SW 1271 (cell line): ENCODE measurements at places on chromosomes 12 and 14.

- no peak for DNase-seq
Observed at GRCh38 chr14:94632305-94632590, 20.1 kb downstream of the SERPINA3 start.

GRCh38 chr12:57726884-57727757 is 11.4 kb downstream of the AGAP2 start:
- no peak for DNase-seq

DNA sequence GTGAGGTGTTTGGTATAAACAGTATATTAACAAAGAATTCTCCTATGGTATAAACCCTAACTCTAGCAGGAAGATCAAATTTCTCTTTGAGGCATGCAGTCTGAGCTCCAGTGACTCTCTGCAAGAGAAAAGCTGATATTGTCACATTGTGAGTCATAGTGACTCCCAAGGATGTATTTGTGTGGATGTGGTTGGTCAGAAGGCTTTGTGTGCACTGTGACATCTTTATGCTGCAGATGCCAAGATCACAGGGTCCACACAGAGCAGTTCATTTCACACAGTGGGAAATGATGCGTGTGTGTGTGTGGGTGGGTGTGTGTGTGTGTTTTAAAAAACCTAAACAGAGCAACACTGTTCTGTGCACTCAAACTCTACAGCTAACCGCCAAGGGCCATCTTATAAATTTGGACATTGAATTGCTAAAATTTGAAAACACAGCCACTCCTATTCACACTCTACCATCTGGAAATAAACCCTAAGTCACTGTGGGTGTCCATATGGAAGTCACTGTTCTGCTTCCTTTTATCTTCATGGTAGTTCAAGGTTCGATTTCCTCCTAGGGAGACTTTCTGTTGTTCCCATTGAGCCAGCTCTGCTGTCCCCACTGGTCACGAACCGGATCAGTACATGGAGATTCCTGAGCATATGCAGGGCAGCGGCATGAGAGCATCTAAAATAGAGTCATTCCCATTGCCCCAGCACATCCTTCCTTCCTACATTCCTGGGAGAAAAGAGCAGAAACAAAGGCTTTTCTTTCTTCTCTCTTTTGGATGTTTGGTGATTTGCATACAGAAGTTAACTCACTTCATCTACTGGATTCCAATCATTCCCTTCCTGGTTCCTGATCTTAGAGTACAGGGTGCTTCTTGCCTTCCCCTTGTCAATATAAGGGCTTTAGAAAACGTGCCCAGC is 727.6 kb downstream of the DIO2 start:
- no peak for DNase-seq

- DNase-seq: no peak
Observed at GRCh38 chr12:47834199-47834903, 14.6 kb upstream of the HDAC7 start.

GRCh38 chr12:54680374-54680773 is 32.2 kb upstream of the DCD start:
- no peak for DNase-seq

- no peak for DNase-seq
Observed at GRCh38 chr12:108447168-108447832, 67.8 kb upstream of the FICD start.

DNA sequence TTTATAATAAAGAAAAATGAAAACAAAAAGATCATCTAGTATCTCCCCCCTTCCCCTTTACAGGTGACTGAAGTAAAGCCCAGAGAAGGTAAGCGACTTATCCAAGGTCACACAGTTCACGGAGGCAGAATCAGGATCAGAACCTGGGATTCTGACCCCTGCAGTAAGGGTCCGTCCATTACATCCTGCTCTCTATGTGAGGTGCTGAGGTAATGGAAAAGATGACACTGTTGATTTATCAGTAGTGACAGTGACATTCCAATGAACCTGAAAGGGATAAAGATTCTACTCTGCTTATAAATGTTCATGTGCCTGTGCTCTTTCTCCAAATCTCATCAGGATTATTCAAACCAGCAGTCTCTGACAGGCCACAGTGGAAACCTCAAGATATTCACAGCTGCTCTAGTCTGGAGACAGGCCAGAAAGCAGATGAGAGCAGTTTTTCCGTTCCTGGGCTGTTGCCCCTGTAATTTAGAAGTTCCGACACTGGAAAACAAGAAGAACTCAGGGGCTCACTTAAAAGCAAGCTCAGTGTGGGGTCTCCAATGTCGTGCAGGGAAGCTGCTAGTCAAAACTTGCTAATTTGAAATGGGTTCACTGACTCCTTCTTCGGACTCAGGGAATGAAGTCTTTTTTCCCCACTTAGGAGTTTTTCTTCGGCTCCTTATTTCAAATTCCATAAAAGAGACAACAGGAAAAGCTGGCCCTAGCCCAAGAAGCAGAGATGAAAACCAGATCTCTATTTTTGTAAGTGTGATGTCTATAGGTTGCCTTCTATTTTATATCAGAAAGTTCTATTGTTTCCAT is 131.8 kb upstream of the EEA1 start:
- DNase-seq: no peak

DNA sequence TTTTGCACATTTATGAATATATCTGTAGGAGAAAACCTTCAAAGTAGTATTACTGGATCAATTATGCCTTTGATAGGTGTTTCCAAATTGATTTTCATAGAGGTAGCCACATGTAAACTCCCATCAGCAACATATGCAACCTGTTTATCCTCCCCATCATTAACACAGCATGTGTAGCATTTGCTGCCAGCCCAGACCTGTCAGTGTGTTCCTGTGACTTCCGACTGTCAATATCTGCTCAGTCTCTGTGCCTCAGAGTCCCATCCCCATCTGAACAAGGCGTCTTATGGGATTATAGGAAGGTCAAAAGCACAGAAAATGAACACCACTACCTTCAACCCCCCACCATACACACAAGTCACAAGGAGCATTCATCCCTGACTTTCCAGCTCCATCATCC is 9.5 kb upstream of the CAPRIN2 start:
- no peak for DNase-seq

DNA sequence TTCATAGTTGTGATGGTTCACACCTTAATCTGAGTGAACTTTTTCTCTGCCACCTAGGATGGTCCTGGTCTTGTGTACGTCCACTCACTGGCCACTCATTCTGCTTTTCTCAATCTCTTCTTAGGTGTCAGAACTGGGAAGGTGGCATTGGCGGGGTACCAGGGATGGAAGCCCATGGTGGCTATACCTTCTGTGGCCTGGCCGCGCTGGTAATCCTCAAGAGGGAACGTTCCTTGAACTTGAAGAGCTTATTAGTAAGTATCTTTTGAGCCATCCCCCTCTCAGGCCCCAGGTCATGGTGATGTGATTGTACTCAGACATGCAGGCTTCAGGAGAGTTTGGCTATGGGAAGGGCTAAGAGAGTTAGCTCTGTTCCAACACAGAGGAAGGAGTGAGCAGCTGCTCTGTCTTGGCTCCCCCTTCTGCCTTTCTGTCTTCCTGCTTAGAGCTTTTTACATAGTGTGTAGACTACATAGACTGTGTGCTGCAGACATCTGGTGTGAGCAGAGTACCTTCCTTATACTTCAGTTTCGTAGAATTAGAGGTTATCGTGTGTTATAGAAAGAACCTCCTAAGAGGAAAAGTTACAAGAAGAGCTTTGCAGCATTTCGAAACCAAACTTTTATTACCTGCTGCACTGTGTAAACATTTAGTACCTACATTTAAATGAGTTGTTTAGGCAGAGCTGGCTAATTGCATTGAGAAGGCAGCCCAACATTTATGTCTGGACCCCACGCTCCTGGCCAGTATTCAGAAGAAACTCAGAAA is 54.2 kb downstream of the FNTB start:
- DNase-seq: no peak

- DNase-seq: no peak
Observed at GRCh38 chr12:98296462-98297079, 218.8 kb upstream of the TMPO start.

- DNase-seq: no peak
Observed at GRCh38 chr12:1094714-1095113, 103.7 kb downstream of the ERC1 start.
